ENCODE measurements at places on chromosomes 13 and 19.
A peak's percentile ranks its signal among the peaks of the same experiment; 100 is the strongest.

DNA sequence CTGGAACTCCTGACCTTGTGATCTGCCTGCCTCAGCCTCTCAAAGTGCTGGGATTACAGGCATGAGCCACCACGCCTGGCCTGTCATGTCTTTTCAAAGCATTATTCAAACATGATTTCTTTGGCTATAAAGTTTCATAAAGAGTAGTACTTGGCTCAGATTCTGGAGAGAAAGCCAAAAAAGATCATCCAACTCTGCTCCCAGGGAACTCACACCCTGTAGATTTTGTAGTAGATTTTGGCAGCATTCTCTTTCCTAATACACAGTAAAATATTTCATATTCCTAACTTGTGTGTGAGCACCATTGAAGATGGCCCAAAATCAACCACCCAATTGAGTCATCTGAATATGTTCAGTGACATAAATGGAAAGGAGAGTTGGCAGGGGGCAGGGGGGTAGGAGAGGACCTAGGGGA is 48.4 kb downstream of the CAB39L start:
- no peak for DNase-seq

GRCh38 chr19:4556597-4557127 is 2.8 kb downstream of the SEMA6B start:
- DNase-seq = no peak

DNA sequence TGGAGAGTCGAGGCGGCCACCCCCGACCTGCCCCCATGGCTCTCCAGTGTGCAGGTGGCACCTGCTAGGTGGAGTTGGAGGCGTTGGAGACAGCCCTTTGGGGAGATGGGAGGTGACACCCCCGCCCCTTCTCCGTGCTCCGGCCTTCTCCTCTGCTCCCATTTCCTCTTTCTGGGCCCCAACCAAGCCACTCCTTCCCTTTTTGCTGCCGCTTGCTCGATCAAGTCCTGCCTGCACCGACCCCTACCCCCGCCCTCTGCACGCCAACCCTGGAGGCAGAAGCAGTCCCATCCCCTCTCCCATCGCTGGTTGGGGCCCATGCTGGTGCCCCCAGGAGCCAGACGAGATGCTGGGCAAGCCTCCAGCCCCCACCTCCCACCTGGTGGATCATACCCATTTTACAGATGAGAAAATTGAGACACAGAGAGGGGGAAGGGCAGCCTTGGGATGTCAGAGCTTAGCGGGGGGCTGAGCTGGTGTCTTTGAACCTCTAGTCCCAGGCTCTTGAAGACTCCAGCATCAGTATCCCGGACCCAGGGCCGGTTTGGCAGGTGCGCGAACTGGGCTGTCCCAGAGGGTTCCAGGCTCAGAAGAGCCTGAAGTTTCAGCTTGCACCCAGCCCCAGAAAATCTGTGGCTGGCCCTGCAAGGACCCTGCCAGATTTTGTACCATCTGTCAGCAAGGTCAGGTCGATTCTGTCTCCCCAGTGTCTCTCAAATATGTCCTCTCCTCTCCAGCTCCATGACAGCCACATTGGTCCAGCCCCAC is 10.3 kb downstream of the GNA15 start:
- no peak for DNase-seq

DNA sequence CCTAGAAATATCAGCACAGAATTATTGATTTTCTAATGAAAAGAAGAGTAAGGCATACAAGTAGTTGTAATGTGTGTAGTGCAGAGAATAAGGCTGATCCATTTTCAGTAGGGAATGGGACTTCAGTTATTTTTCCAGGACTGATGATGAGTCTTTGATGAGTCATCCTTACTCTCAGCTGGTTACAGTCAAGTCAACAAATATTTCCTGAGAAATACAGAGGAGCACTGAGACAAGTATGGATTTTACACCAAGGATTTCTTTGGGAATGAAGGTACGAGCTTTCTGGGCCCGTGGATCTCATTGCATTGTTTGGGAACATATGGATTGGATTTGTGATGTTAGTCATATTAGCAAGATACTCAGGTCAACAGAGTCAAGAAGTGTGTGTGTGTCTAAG is 502.7 kb downstream of the FGF9 start:
- no peak for DNase-seq

DNA sequence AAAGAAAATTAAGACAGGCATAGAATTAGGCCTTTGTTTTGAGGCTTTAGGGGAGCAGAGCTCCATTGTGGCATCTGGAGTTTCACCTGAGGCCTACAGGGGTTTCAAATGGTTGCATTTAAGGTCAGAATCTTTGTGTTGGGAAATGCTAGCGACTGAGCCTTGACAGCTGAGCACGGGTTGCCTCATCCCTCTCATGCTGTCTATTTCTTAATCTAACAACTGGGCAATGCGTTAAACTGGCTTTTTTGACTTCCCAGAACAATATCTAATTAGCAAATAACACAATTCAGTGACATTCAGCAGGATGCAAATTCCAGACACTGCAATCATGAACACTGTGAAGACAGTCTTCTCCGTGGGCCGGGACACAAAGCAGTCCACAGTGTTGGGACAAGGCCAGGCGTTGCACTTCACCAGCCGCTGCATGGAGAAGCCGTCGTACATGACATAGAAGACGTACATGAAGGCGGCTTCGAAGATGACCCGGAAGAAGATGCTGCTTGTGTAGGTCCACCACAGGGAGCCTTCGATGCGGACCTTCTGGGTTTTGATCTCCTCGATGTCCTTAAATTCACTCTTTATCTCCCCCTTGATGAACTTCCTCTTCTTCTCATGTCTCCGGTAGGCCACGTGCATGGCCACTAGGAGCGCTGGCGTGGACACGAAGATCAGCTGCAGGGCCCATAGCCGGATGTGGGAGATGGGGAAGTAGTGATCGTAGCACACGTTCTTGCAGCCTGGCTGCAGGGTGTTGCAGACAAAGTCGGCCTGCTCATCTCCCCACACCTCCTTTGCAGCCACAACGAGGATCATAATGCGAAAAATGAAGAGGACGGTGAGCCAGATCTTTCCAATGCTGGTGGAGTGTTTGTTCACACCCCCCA is 3.8 kb downstream of the GJB2 start:
- DNase-seq = no peak

- DNase-seq = no peak
These were observed 35.9 kb downstream of the OXGR1 start for GRCh38 chr13:96958286-96958891.

DNA sequence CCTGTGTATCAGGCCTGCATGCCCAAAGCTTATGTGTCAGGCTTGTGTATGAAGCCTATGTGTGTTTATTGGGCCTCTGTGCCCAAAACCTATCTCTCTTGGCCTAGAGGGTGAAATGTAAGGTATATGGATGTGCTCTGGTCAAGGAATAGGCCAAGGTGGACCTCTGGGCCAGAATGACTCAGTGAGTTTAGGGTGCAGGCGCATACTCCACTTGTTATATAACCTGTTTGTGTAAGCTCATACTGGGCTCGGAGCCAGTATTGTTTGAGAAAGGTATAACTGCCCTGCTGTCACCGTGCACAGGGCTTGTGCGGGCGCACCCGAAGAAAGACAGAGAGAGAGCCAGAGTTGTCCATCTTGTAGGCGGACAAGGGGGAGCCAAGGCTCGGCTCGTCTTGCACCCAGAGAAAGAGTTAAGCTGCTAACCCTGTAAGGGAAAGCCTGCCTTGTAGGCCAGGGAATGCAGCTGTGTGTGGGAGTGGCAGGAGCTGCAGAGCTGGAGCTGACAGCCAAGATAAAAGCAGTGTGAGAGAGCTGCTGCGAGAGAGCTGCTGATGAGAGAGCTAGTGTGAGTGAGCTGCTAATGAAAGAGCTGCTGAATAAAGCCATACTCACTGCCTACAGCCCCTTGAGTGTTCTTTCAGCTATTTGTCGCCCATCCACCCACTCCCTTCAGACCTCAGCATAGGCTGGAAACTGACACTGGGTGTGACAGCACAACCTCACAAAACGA is 43.4 kb upstream of the N4BP2L1 start:
- DNase-seq = no peak

DNA sequence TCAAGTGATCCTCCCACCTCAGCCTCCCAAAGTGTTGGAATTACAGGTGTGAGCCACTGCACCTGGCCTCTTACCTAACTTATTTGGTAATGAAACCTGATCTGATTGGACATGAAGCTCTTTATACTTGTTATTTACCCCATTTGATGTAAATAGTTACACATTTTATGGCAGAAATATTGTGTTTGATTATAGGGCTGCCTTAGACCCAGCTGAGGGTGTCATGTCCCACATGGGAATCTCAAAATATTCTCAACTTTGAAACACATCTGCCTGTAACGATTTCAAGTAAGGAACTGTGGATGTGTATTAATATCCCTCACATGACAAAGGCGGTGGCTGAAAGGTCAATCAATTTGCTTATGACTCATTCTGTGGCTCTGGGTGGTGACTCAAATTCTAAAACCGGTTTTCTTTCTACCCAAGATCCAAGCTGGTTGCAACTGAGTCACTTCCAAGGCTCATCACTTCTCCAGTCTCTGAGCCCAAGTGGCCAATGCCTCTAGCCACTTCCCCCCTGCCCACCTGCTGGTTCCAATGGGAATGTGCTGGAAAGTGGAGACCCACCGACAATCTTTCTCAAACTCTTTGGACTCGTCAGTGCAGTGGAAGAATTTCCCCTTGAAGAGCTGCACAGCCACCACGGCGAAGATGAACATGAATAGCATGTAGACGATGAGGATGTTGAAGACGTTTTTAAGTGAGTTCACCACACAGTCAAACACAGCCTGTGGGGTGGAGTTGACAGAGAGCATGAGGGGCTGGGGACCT is 110.9 kb downstream of the IER2 start:
- peak; percentile 74 for DNase-seq

GRCh38 chr19:17966550-17967256 is at the start of gene KCNN1:
Gene KCNN1 (plus strand): TSS chr19:17967107. CDS start chr19:17973889, 6,782 bp downstream.
- no peak for DNase-seq

DNA sequence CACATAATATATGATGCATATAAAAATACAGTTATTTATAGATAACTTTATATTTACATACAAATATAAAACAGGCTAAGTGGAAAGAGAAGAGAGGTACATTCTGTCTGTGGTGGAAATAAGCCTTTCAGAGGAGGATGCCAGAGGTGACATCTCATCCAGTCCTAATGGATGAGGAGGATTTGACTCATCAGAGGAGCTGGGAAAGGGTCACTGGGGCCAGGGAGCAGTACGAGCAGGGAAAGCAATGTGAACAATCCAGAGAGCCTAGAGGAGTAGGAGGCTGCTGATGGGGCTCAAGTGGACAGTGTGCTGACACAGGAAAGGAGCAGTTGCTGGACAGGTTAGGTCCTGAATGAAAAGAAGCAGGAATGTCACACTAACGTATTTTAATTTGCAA is 18.6 kb downstream of the NALCN start:
- no peak for DNase-seq

- no peak for DNase-seq
These were observed 21.1 kb downstream of the KBTBD6 start for GRCh38 chr13:41111454-41111853.

DNA sequence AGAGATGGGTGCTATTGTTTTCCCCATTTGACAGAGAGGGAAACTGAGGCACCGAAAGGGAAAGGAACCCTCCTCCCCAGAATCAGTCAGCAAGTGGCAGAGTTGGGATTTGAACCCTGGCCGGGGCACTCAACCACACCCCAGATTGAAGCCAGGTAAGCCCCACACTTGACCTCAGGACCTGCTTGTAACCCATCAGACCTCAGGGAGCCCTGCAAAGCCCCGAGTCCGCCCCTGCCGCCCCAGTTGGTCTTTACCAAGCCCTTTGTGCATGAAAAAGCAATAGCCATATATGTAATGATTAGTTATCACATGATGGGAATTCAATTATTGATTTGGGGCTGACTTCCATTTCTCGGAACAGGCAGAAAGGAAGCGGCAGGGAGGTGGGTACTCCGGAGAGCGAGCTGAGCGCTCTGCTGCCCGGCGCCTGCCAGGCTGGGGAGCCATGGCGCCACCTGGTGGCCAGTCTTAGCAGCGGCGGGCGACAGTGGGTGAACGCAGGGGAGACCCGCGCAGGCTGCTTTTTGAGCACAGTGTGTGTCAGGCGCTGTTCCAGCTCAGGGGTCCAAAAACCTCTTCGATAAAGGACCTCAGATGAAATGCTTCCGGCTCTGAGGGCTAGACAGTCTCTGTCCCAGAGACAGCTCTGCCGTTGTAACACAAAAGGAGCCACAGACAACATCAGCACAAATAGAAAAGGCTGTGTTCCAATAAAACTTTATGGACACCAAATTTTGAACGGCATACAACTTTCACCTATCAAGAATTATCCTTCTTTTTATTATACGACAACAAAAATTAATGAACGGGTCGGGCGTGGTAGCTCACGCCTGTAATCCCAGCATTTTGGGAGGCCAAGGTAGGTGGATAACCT is 82.9 kb upstream of the CACNA1A start:
- DNase-seq = peak; percentile 69

GRCh38 chr19:50377051-50377461 is 799 bp downstream of the NR1H2 start:
- no peak for DNase-seq

DNA sequence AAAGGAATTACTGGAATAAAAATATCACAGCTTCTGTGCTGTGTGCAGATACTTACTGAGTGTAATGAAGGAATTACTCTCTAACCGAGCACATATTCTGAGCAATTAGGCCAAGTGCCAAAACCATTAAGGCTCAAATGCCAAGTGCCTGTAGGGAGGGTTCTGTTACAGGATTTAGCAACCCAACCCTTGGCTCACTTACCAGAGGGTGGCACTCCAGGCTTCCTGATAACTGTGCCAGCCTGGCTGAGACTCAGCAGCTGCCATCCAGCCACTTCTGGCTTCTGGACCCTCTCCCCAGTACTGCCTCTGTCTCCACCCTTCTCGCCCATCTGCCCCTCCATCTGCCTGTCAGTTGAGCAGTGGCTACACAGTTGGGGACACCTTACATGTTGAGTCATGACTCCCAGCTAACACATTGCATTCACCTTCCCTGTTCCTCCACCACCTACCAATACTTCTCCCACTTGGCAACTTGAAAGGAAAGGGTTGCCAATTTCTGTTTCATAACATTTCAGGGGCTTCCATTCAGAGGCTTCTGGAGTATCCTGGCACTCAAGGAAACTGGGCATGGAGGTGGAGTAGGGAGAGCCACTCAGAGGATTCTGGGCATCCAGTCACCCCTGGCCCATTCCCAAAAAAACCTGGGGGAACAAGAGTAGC is 110.5 kb downstream of the COG6 start:
- DNase-seq = no peak

- no peak for DNase-seq
These were observed 4.2 kb downstream of the LGALS7B start for GRCh38 chr19:38793177-38793576.

GRCh38 chr13:95865080-95865615 is 188.1 kb downstream of the UGGT2 start:
- DNase-seq = no peak

GRCh38 chr13:70732611-70733010 is 624.4 kb upstream of the KLHL1 start:
- DNase-seq = no peak

DNA sequence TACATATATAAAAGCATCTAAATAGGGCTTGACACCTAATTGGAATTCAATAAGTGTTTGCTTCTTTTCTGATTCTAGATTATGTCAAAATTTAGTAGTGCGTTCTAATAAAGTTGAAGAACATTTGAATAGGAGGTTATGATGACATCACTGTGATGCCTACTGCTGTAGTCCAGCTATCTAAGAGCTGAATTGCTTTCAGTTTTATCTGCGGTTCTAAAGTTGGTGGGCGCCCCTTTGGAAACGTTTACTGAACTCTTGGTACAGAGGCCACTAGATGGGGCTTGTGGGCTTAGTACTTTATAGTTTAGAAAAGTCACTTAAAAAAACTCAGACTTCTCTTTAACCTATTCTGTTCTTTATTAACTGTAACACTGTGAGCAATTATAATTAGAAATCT is 776.9 kb downstream of the GPC5 start:
- DNase-seq = no peak
